ENCODE measurements at places on chromosomes 11 and 22.

GRCh38 chr11:39412117-39412516, 2047.3 kb downstream of the LRRC4C start:
- H3K36me3 ChIP-seq, result no peaks in the 10 kb centered on the region
- no peak overlapping the region for H3K27ac ChIP-seq
- H3K27me3 ChIP-seq, result no peaks in the 10 kb centered on the region
- H3K4me1 ChIP-seq, result no peaks in the 10 kb centered on the region

DNA sequence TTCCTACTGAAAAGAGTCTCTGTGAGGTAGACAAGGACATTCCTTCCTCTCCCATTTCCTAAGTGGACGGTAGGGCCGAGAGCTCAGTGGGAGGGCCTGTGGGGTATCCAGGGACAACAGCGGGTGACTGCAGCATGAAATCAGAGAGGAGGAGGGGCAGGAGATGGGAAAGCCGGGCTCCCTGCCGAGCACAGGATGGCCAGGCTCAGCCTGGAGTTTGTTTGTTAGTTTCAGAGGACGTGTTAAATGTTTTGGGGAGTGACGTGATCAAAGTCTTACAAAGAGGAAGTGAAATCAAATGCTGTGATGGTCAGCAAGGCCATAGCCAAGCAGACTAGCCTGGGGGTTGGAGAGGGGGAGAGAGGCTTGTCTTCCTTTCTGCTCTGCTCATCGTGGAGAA, 152.7 kb downstream of the ADAMTS15 start:
- H3K27ac ChIP-seq, result no peak overlapping the region
- no peaks in the 10 kb centered on the region for H3K36me3 ChIP-seq
- no peak for DNase-seq
- H3K4me1 ChIP-seq, result no peaks in the 10 kb centered on the region

DNA sequence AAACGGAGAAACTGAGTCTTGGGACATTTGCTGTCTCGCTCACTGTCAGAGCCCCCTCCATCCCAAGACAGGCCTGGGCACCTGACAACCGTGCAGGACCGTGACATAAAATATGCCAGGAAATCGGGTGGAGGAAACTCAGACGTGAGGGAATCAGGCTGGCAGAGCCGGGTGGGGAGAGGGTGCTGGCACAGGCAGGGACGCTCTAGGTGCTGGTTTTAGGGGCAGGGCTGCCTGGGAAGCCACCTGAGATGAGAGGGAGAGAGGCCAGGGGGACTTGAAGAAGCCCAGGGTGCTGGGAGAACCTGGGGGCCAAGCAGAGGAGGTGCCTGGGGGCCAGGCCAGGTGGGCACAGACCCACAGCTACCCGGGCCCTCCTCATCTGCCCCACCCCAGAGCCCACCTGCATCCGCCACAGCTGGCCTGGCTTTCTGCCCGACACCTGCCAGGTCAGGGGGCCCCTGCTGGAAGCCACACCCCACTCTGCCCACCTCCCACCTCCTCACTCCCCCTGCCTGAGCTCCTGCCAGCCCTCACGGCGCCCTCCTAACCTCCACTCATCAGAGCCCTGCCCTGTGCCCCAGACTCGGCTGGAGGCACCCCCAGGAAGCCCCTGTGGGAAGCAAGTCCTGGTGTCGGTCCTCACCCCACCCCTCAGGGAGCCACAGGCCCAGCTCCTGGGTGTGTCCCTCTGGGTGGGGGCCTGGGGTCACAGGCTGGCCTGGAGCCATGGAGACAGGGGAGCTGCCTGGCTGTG, 27.3 kb upstream of the MUC5AC start:
- H3K36me3 ChIP-seq, result peaks cover 11% of the 10 kb centered on the region
- no peak for DNase-seq
- H3K4me3 ChIP-seq, result no peak overlapping the region
- peaks cover 16% of the 10 kb centered on the region for H3K27me3 ChIP-seq
- no peaks in the 10 kb centered on the region for H3K4me1 ChIP-seq

DNA sequence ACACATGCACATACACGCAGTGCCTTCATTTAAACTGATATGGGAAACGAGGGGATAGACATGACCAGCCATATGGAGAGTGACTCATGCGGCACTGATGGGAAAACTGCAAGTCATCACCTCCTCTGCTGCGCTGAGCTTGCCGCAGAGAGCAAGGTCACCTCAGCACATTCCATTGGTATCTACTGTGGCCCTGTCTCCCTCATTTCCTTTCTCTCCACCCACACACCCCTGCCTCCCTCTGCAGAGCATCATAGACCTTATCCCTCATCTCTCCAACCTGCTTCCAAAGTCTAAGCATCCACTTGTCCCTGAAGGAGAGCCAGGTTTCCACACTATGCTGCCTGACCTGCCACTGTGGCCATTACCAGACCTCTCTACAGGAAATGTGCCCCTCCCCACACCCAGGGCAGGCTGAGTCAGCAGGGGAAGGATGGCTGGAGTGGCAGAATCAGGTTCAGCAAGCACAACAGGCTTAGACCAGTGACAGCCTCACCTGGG, 116.9 kb upstream of the SNX19 start:
- no peaks in the 10 kb centered on the region for H3K4me1 ChIP-seq
- H3K36me3 ChIP-seq, result no peaks in the 10 kb centered on the region
- no peak overlapping the region for H3K4me3 ChIP-seq
- no peak overlapping the region for H3K27ac ChIP-seq
- peaks cover under 1% of the 10 kb centered on the region for H3K27me3 ChIP-seq
- DNase-seq, result no peak

DNA sequence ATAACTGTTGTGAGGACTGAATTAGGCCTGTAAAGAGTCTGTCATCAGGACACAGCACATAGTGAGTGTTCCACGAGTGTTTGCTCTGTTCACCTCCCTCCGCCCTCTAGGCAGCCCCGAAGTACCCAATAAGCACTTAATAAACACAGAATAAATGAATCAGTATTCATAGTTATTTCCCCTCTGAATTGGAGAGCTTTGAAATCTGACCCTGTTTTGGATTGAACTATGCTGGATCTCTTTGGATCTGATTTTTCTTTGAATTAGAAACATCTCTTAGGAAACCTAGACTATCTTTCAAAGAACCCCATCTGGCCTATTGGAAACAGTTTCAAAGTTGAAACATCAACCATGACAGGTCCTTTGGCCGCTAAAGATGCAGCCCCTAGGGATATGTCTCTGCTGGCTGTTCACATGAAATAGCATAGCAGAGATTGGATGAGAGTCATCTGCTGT, 615.5 kb downstream of the NTM start:
- H3K4me1 ChIP-seq, result no peaks in the 10 kb centered on the region
- H3K27me3 ChIP-seq, result no peaks in the 10 kb centered on the region
- no peaks in the 10 kb centered on the region for H3K36me3 ChIP-seq
- no peak overlapping the region for H3K4me3 ChIP-seq
- no peak overlapping the region for H3K27ac ChIP-seq

GRCh38 chr11:57502376-57502775, 13.1 kb downstream of the SLC43A1 start:
- no peak overlapping the region for H3K27ac ChIP-seq
- no peaks in the 10 kb centered on the region for H3K4me1 ChIP-seq
- no peak overlapping the region for H3K4me3 ChIP-seq
- peaks cover 5% of the 10 kb centered on the region for H3K36me3 ChIP-seq
